Hindlimb muscle (tissue), 1 donor: ENCODE measurements at places on chromosomes 3 and 15. TPM values are rescaled to one million over a fixed set of nuclear protein-coding genes. Genes with fewer than 3 reads are reported as not detected.

GABRR3 gene
- polyA plus RNA-seq: not detected

CAPN7 gene
- 22.6 TPM for polyA plus RNA-seq

OR5K2 gene
- polyA plus RNA-seq: not detected

CCDC39 gene
- polyA plus RNA-seq: 2.7 TPM

PPP2R3A gene
- polyA plus RNA-seq: 57.6 TPM

CELSR3 gene
- 0.36 TPM for polyA plus RNA-seq

ARHGEF26 gene
- 11.3 TPM for polyA plus RNA-seq

NR1D2 gene
- 23.6 TPM for polyA plus RNA-seq

VIPR1 gene
- polyA plus RNA-seq: 2.8 TPM

CHRNA5 gene
- 1.3 TPM for polyA plus RNA-seq

GPR27 gene
- polyA plus RNA-seq: 3.2 TPM

ATP13A5 gene
- 0.88 TPM for polyA plus RNA-seq

LTK gene
- polyA plus RNA-seq: 22.8 TPM

ARID3B gene
- polyA plus RNA-seq: 5.6 TPM

MST1R gene
- polyA plus RNA-seq: 4.4 TPM
